Right cardiac atrium (tissue), 5 donors: ENCODE measurements at places on chromosomes 2 and 18. TPM values are rescaled to one million over a fixed set of nuclear protein-coding genes. Genes with fewer than 3 reads are reported as not detected.
A peak's percentile ranks its signal among the peaks of the same experiment; 100 is the strongest.

DNA sequence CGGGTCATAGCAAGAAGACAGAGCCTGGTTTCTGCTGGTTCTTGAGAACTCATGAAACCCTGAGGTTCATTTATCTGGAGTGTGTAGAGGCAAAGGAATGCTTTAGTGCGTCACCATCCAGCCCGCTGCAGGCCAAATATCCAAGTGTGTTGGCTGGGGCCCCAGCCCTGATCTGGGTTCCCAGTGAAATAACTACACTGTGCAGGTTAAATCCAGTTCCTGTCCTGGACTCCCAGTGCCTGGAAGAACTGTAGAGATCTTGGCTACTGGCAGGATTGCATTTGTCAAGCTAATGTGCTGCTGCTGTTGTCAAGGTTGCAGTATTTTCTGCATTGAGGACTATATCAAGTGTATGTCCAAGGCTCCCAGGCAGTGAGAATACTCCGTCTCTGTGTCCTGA is 89.9 kb downstream of the MAPK4 start:
- peak; percentile 81 for DNase-seq

ABCB11 gene
- total RNA-seq: 0.17 TPM

LRATD1 gene
- total RNA-seq: 13.5 TPM

BCL2 gene
- 4.6 TPM for total RNA-seq

TMEM178A gene
- 4.5 TPM for total RNA-seq

NBAS gene
- 53.9 TPM for total RNA-seq

GRCh38 chr2:26758790-26759321 is 5.2 kb upstream of the SLC35F6 start:
- no peak for DNase-seq
